Vein endothelial cell (primary cell): ENCODE measurements at places on chromosomes 4 and X. TPM values are rescaled to one million over a fixed set of nuclear protein-coding genes. Genes with fewer than 3 reads are reported as not detected.

The GLRB gene
- total RNA-seq: 2.0 and 4.2 TPM in 2 replicates

The DNAAF6 gene
- not detected in 2 replicates for total RNA-seq

The TMEM31 gene
- total RNA-seq: not detected in 2 replicates

The MAGEA9 gene
- total RNA-seq: not detected in 2 replicates

The ARHGAP4 gene
- 5.3 and 20.6 TPM in 2 replicates for total RNA-seq

The USP51 gene
- 1.7 and 2.0 TPM in 2 replicates for total RNA-seq

The WNK3 gene
- 0.65 and 1.2 TPM in 2 replicates for total RNA-seq

The FUNDC1 gene
- total RNA-seq: 9.1 and 10.8 TPM in 2 replicates

The RPS6KA6 gene
- 0.65 and 1.1 TPM in 2 replicates for total RNA-seq

The PPP1R3F gene
- total RNA-seq: 1.3 and 2.1 TPM in 2 replicates

The GABRQ gene
- not detected in 2 replicates for total RNA-seq

The GC gene
- total RNA-seq: not detected in 2 replicates

The RBM47 gene
- 0.10 TPM in 1 of 2 replicates, not detected in the other for total RNA-seq

The ENOPH1 gene
- total RNA-seq: 39.5 and 43.9 TPM in 2 replicates

The ERAS gene
- total RNA-seq: not detected in 2 replicates

The CENPVL2 gene
- not detected in 2 replicates for total RNA-seq

The DMD gene
- 4.7 and 14.7 TPM in 2 replicates for total RNA-seq

The SPON2 gene
- 0.65 and 1.3 TPM in 2 replicates for total RNA-seq

The ACOX3 gene
- 39.8 and 54.5 TPM in 2 replicates for total RNA-seq

The SLC10A4 gene
- under 0.01 and 0.10 TPM in 2 replicates for total RNA-seq

The MAP7D2 gene
- 0.33 and 0.38 TPM in 2 replicates for total RNA-seq

The GLOD5 gene
- not detected in 2 replicates for total RNA-seq

The NEIL3 gene
- 3.6 and 5.4 TPM in 2 replicates for total RNA-seq

The CASP6 gene
- total RNA-seq: 36.6 and 44.4 TPM in 2 replicates

The MAB21L2 gene
- 0.33 and 0.48 TPM in 2 replicates for total RNA-seq

The S100P gene
- total RNA-seq: not detected in 2 replicates

The PITX2 gene
- total RNA-seq: 0.33 TPM in 1 of 2 replicates, not detected in the other

The MAGEA2B gene
- total RNA-seq: not detected in 2 replicates

The SYN1 gene
- not detected in 2 replicates for total RNA-seq

The MAGED4 gene
- total RNA-seq: 7.0 and 15.7 TPM in 2 replicates

The TRIM60 gene
- total RNA-seq: not detected in 2 replicates

The TASL gene
- total RNA-seq: not detected in 2 replicates

The HS3ST1 gene
- total RNA-seq: 1.3 and 2.1 TPM in 2 replicates

The GABRG1 gene
- total RNA-seq: not detected in 2 replicates

The YTHDC1 gene
- total RNA-seq: 34.3 and 36.6 TPM in 2 replicates

The AMOT gene
- total RNA-seq: 0.96 and 0.98 TPM in 2 replicates

The TMEM192 gene
- 12.4 and 20.7 TPM in 2 replicates for total RNA-seq

The TXK gene
- 0.38 TPM in 1 of 2 replicates, not detected in the other for total RNA-seq

The IL13RA2 gene
- total RNA-seq: 0.19 and 26.8 TPM in 2 replicates

The HAND2 gene
- total RNA-seq: 0.19 TPM in 1 of 2 replicates, not detected in the other

The LIMCH1 gene
- 31.0 and 53.1 TPM in 2 replicates for total RNA-seq

The SSX4B gene
- total RNA-seq: not detected in 2 replicates
